ENCODE measurements at places on chromosomes 6 and 20.

DNA sequence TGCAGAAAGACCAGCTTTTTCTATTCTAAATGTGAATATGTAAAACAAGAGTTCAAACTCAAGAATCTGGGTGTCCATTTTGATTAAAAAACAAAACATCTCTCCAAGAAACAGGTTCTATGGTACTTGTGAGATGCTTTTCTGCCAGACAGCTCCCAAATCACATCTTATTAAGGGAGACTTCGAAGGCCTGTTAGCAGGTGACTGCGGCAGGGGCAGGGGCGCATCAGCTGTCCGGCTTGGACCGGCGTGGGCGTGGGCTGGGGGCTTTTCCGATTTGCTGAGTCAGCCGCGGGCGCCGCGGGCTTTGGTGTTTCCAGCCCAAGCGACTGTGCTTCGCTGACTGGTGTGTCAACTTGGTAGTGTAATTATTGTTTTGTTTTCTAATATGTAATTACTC lies 32.6 kb downstream of the TFAP2A start:
- DNase-seq: no peak

DNA sequence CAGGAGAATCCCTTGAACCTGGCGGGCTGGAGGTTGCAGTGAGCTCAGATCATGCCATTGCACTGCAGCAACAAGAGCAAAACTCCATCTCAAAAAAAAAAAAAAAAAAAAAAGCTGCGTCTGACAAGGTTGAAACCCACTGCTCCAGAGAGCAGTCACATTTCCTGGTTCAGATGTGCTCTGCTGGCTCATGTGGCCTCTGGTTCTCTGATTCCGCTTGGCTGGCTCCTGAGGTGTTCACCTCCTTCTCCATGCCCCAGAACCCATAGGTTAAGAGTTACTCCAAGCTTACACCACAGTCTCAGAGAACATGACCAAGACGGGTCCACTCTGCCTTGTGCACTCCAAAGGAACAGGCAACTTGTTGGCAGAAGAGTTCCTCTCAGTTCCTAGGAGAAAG lies 8.8 kb upstream of the CNR1 start:
- DNase-seq: no peak

GRCh38 chr20:48148020-48148419 lies 362.7 kb upstream of the SULF2 start:
- no peak for DNase-seq

GRCh38 chr6:24662236-24662635 lies 4.5 kb downstream of the TDP2 start:
- no peak for DNase-seq

- DNase-seq: no peak
These were observed 11.2 kb upstream of the TAGAP start for GRCh38 chr6:159056003-159056402.

GRCh38 chr20:62525014-62525413 lies 49.2 kb upstream of the GATA5 start:
- DNase-seq: no peak

- no peak for DNase-seq
These were observed 178.7 kb upstream of the TNFAIP3 start for GRCh38 chr6:137688230-137688971.

GRCh38 chr20:13524339-13524738 lies 114.4 kb downstream of the TASP1 start:
- DNase-seq: no peak

DNA sequence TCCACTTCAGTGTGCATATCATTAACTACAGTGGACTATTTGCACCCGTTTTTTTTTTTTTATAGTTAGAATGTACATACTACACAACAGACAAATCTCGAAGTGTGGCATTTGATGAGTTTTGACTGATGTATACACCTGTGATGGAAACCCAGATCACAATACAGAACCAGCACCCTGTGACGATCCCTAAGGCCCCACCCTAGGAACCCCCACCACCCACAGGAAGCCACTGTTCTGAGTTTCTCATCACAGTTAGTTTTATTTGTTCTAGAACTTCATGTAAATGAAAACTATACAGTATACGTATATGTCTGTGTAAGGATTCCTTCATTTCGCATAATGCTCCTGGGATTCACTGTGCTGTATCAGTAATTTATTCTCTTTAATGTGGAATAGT lies 102.8 kb downstream of the IRF4 start:
- no peak for DNase-seq

GRCh38 chr20:21315138-21315537 lies 12.0 kb downstream of the XRN2 start:
- DNase-seq: no peak

DNA sequence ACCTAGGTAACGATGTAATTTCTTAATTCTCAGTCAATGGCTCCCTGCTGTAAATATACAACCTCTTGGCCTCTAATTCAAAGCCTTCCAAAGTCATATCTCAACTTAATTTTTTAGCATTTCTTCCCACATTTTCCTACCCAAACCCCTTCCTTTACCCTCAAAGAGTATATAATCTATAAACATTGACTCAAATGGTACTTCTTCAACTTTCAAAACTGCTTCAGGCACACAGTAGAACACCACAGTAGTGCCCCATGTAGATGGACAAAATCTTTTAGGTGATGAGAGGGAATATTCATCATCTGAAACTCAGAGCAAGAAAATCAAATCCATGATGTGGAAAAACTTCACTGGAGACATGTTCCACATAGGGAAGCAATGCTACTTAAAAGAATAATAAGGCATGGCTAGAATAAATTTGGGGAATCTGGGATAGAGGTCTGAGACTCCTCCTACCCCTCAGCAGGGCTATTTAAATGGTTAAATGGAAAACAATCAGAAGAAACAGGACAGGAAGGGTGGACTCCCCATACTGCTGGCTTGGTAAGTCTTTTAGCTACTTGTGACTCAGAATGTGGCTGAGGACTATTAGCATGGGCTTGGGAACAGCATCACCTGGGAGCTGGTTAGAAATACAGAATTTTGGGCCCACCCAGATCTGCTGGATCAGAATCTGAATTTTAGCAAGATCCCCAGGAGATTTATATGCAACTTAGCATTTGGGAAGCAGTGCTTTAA lies 6.4 kb downstream of the SLC22A2 start:
- DNase-seq: no peak

GRCh38 chr6:44043479-44044153 lies 83.6 kb downstream of the MRPL14 start:
- no peak for DNase-seq

GRCh38 chr6:159170999-159171712 lies 2.0 kb downstream of the FNDC1 start:
- DNase-seq: no peak

GRCh38 chr6:139490482-139490881 lies 116.0 kb upstream of the CITED2 start:
- DNase-seq: no peak

DNA sequence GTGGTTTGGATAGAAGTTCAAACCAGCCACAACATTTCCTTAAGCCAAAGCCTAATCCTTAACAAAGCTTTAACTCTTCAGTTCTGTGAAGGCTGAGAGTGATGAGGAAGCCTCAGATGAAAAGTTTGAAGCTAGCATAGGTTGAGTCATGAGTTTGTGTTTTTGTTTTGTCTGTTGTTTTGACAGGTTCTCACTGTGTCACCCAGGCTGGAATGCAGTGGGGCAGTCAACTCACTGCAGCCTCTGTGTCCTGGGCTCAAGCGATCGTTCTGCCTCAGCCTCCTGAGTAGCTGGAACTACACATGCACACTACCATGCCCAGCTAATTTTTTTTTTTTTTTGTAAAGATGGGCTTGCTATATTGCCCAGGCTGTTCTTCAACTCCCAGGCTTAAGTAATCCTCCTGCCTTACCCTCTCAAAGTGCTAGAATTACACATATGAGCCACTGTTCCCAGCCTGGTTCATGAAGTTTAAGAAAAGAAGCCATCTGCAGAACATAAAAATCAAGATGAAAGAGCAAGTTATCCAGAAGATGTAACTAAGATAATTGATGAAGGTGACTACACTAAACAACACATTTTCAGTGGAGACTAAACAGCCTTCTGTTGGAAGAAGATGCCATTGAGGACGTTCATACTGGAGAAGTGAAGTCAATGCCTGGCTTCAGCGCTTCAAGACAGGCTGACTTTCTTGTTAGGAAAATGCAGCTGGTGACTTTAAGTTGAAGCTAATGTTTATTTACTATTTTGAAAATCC lies 96.2 kb downstream of the SMAP1 start:
- DNase-seq: no peak

DNA sequence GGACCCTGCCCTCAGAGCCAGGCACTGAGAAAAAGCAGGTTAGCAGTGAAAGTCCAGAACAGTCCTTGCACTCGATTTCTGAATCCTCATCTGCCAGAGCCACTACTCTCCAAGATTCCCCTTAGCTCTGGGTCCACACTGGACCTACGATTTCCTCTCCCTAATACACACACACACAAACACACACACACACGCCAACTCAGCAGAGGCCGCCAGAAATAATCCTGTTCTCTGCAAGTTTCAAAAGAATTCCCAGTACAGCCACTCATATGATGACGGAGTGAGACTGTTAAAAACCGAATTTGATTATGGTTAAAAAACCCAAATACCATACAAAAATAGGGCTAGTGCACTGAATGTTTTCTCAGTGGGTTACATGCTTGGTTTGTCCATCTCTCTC lies 90.8 kb downstream of the GMPR start:
- no peak for DNase-seq

DNA sequence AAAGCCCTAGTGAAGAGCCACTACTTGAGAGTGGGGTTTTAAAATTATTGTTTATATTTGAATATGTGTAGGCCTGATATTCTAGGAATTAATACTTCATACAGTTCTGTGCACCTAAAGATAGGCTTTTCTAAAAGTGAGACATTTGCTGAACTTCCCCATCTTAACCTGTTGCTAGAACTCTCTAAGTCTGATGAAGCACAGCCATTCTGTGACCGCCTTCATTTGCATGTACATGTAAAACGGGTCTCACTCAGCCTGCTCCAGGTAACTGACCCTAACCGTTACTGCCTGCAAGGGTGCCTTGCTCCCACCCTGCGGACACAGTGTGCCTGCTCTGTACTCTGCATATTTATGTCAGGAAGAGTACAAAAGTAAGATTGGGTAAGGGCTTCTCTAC lies 44.3 kb upstream of the IRF4 start:
- no peak for DNase-seq

DNA sequence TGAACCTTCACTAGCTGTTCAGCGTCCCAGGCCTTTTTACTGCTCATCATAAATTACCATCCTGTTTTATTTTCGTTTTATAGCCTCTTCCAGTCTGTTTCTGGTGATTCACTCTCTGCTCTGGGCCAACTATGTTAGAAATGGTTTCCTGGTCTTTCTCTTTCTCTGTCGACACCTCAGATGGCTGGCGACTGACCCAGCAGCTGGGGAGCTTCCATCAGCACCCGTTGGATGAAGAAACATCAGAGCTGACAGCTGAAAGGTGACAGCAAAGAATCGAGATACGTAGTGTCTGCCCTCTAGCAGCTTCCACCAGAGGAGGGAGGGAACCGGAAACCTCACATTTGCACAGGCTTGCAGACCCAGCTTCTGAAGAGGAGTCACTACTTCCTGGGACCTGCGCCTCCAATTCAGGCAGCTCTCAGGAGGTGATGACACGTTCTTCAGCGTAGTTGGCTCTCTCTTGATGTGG lies 82.9 kb upstream of the MLN start:
- DNase-seq: no peak

DNA sequence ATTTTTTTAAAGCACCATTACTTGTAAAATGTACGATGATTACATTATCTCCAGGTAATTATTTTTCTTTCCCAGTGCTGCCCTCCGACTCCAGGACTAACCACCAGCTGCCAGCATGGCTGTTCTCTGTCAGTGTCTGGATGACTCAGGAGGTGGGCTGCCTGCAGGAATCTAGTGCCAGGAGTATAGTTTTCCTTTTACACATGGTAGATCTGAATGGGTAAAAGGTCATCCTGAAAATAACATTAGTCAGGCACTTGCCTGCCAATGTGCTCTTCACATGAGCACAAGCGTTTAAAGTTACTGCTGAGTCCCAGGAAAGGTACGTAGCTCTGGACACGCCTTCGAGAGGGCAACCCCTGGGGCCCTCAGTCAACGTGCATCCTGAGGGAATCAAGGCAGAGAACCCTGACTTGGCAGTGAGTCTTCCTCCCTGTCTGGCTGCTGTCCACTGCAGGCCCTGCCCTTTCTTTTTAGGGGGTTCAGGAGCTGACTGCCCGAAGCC lies 2.4 kb downstream of the DYNLT1 start:
- no peak for DNase-seq
